Stimulated activated CD8-positive, alpha-beta memory T cell treated with anti-CD3 and anti-CD28 coated beads, Interleukin-2, amount 100 ng/mL, for 1 hour (primary cell): ENCODE measurements at places on chromosomes 6 and 20.

- no peak for DNase-seq
These were observed 10.6 kb downstream of the RAET1E start for GRCh38 chr6:149887343-149887742.

GRCh38 chr6:145761584-145761983 lies 26.3 kb upstream of the EPM2A start:
- DNase-seq = no peak

- DNase-seq = no peak
These were observed 3.8 kb upstream of the CPXM1 start for GRCh38 chr20:2804041-2804828.

DNA sequence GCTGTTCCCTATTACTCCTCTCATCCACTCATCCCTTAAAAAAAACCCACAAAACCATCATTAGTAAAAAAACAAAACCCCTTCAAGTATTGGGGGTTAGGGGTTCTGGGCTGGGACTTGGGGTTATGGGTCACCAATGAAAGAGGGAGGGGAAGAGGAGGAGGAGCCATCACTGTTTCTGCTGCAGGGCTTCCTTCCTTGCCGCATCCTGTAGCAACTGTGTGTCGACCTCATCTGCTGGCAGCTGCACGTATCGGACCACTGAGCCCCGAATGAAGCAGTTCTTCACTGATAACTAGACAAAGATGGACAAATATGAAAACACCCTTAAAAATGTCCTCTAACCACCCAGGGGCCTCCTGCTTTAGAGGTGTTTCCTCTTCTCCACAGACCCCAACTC lies 2.0 kb upstream of the VARS1 start:
- no peak for DNase-seq

DNA sequence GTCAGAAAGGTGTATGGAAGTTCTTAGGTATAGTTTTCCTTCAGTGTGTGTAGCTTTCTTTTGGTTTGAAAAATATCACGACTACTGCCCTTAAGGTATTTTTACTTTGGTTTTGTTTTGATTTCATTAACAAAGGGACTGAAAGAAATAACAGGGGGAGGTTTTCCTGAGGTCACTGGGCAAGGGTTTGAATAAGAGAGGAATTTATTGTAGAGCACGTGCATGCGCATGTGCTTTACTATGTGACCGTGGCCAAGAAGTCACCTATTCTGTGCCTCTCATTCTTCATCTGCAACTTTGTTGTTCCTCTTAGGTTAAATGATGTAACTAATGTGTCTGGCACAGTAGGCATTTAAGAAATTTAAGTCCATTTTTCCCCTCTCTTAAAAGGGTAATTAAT lies 4.1 kb upstream of the MAN1A1 start:
- DNase-seq = no peak

GRCh38 chr6:139479433-139480222 lies 105.2 kb upstream of the CITED2 start:
- no peak for DNase-seq

DNA sequence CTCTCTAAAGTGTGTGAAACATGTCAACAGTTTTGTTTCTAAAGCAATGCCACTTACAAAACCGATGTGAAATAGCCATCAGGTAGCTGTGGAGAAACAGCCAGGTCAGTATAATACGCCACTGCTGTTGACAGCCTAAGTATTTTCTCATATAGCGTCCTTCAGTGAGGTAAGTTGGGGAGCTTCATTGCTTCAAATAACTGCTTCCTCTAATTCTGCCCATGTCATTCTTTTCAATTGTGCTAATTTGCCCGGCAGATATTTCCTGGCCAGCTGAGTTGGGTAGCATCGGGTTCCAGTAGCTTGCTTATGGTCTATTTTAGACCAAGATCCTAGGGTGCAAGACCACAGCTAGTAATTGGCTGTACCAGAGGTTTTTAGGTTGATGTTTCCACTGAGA lies 2.1 kb upstream of the ARMC2 start:
- no peak for DNase-seq

GRCh38 chr6:52590152-52590891 lies 13.5 kb upstream of the TRAM2 start:
- no peak for DNase-seq

DNA sequence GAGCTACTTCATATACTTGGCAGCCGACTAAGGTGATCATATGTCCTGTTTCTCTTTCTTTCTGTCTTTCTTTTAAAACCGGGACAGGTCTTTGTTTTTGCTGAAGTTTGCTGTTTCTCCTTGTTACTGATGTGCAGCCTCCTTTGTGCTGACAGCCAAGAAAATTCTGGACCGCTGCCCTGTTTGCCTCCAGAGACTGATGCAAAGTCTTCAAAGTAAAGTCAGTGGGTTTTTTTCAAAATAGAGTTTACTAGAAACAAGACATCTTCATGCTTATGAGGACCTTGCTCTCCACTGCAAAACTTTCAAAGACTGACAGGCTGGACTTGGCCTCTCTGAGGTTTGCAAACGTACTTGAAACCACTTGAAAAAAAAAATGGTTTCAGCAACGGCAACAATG lies 510.5 kb upstream of the MAP3K7 start:
- no peak for DNase-seq

DNA sequence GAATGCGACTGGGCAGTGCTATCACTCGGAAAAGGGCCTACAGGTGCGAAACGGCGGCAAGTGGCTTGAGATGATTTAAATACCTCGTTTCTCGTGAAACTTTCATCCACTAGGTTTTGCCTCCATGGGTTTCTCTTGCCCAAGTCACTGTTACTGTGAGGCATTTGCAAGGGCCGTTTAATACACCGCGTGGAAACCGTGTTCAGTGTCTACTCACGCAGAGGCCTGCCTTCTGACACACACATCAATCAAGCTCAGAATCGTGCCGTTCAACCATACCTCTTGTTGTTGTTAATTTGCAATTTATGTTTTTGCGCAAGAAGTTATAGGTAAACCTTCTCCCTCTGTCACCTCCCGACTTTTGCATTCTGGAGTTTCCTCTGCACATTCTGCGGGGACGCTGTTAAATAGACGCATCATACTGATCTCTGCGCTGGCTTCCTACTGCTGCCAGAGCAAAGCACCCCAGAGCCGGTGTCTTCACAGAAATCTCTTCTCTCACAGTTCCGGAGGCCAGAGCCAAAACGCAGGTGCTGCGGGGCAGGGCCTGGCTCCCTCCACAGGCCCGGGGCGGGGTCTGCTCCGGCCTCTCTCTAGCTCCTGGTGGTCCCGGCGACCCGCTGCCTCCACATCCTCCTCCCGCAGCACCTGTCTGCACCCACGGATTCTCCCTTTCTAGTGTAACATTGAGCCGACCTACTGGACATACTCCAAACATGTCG lies 251.4 kb downstream of the SMOC2 start:
- DNase-seq = no peak

GRCh38 chr20:51560042-51560441 lies 17.5 kb upstream of the NFATC2 start:
- DNase-seq = no peak

GRCh38 chr6:113856625-113857555 lies at the start of gene MARCKS:
Gene MARCKS (plus strand): TSS chr6:113857345. CDS start chr6:113857746, 401 bp downstream.
- no peak for DNase-seq

DNA sequence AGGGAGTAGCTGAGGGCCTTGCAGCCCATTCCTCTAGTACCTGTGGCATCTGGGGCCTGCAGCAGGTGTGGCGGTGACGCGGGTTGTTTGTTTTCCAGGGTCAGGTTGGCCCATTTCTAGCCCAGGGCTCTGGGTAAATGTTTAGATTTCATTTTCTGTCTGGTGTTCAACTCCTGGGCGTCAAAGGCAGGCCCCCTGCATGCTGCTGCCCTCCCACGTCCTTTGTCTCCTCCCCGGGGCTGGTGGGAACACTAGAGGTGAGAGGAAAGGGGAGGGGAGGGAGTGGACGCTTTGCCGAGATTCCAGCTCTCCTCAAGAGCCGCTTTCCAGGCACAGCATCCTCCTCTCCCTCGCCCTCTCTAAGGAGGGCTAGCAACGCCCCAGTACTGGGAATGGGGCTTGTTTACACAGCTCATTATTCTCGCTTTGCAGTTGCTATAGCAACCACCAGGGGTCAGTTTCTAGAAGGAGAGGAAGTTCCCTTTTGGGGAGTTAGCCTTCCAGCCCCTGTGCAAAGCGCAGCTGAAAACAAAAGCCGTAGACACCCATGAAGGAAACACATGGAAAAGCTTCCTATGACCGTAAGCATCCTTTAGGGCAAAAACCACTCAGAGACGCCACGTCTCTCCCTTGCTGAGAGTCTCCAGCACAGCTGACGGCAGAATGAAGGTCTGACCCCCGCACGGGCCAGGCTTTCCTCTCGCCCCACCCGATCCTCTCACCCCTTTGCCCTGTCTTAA lies 170.6 kb downstream of the LY86 start:
- DNase-seq = no peak

GRCh38 chr6:167679790-167680604 lies 146.7 kb upstream of the AFDN start:
- DNase-seq = no peak

DNA sequence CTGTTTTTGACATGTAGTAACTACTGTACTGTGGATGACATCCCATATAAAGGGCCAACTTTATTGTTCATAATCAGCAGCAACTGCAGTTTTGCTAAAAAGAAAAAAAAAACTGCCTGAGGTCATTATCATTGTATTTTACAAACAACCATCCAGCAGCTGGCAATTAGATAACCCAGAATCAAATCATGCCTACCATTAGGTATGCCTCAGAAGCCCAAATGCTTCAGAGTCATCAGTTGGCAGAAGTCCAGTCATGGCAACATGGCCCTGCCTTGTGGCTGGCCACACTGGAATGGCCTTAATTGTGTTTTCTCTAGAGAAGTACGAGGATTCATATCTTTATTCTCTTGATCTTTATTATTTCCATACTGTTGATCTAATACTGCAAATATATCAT lies 462.4 kb upstream of the NRSN1 start:
- DNase-seq = no peak

GRCh38 chr6:122388945-122389344 lies 10.5 kb upstream of the HSF2 start:
- DNase-seq = no peak

DNA sequence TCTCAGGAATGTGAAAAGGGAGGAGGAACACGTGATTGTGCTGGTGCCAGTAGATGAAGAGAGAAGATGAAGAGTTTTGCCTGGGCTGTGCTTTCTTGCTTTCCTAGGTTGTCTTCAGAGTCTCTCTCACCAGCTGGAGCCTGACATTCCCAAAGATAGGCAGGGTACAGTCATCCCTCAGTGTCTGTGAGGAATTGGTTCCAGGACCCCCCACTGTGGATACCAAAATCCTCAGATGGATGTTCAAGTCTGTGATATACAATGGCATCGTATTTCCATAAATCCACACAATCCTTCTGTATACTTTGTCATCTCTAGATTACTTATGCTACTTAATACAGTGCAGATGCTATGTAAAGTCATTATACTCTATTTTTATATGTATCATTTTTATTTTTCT lies 113.5 kb downstream of the SAMD5 start:
- no peak for DNase-seq

DNA sequence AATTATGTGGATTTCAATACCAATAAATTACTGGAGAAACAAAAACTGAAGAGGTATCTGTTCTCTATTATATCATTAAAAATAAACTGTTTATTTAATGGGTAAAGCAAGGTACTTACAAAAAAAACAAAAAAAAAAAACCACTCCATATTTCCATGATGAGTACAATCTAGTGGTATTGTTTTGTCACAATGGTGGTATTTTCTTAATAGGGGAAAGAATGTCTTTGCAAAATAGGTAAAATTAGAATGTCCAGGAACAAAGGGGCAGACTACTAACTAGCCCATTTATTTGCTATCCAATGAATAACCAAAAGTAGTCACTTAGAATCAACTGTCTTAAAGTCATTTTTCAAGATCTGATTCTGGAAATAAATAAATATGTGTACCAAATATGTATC lies 92.0 kb downstream of the ARHGAP18 start:
- DNase-seq = no peak

DNA sequence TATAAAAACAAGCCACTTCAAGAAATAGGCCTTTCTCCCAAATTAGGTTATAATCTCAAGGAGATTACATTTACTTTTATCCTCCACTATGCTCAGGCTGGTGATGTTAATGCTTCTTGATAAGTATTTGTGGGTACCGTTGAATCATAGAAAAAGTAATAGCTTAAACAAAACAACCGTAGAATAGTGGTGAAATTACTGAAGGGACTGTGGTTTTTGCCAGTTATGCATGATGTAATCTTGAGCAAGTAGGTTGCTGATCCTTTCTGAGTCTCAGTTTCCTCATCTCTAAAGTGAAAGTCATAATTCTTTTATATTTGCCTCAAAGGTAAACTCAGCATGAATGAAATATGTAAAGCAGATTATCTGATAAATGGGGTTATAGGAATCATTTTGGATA lies 187.3 kb upstream of the JAG1 start:
- DNase-seq = no peak

DNA sequence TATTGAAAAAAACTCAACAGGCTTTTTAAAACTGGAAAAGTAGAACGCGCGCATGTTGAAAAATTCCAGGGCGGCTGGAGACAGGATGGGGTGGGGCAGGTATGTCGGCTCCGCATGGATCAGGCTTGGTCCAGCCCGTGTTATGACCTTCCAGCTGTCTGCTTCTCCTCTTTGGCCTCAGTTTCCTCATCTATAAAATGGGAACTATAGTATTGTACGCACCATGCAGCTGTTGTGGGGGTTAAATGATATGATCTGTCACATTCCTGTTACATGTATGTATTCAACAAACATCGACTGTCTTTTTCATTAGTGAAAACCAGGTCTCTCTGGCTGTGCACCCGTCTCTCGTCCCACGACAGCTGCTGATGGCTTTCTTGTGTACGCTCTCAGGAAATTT lies 18.8 kb downstream of the PHACTR3 start:
- no peak for DNase-seq

DNA sequence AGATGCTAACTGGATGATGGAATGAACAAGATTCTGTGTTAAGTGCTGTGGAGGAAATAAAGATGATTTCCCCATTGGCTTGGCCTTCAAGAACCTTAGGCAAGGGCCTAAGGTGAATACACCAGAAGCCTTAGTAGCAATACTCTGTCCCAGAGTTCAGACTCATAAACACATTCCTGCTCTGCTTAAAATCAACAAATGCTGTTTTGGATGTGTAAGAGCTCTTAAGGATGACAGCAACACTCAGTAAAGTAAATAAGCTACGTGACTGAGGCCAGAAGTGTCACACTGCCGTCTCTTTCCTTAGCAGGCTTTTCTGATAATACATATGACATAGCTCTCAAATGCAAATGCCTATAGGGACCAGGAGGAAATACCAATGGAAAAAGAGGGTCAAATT lies 90.6 kb downstream of the EYA2 start:
- DNase-seq = no peak

DNA sequence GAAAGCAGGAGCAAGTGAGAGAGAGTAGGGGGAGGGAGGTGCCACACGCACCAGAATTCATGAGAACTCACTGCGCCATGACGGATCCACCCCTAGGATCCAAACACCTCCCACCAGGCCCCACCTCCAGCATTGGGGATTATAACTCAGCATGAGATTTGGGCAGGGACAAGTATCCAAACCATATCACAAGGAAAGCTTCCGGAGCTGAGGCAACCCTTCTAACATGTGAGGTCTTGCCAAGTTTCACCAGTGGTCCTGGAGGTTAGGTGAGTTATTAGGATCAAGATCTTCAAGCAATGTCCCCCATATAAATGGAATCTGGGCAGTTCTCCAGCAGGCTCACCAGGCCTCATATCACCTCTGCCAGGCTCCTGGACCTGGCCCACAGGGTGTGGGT lies 308.4 kb downstream of the NRN1 start:
- DNase-seq = no peak

GRCh38 chr6:498795-499231 lies 107.3 kb downstream of the IRF4 start:
- no peak for DNase-seq
